Placental epithelial cell (primary cell): ENCODE measurements at places on chromosomes 13 and 19. TPM values are rescaled to one million over a fixed set of nuclear protein-coding genes. Genes with fewer than 3 reads are reported as not detected.

The ZNF296 gene
- 0.43 and 0.79 TPM in 2 replicates for total RNA-seq

The POLR1G gene
- 2.4 and 2.8 TPM in 2 replicates for total RNA-seq

The ZNF559 gene
- 7.5 and 15.3 TPM in 2 replicates for total RNA-seq

The C19orf73 gene
- 1.2 and 1.3 TPM in 2 replicates for total RNA-seq

The CYP2F1 gene
- not detected in 2 replicates for total RNA-seq

The ADPRHL1 gene
- total RNA-seq = 4.7 and 11.2 TPM in 2 replicates

The ICAM3 gene
- 5.7 and 5.9 TPM in 2 replicates for total RNA-seq

The HCST gene
- 3.1 and 3.5 TPM in 2 replicates for total RNA-seq

The FGF21 gene
- 0.39 TPM in 1 of 2 replicates, not detected in the other for total RNA-seq

The PSG7 gene
- total RNA-seq = 0.76 TPM in 1 of 2 replicates, not detected in the other

The ANGPTL8 gene
- 0.33 TPM in 1 of 2 replicates, not detected in the other for total RNA-seq

The PDE4C gene
- under 0.01 and 0.22 TPM in 2 replicates for total RNA-seq

The MIA gene
- 0.79 TPM in 1 of 2 replicates, not detected in the other for total RNA-seq

The ZNF681 gene
- total RNA-seq = 3.1 and 3.4 TPM in 2 replicates

The LRP3 gene
- 10.8 and 14.5 TPM in 2 replicates for total RNA-seq

The HSD11B1L gene
- 13.0 and 20.8 TPM in 2 replicates for total RNA-seq

The PGLYRP1 gene
- total RNA-seq = not detected in 2 replicates

The ZNF730 gene
- 2.9 and 5.1 TPM in 2 replicates for total RNA-seq

The NKG7 gene
- not detected in 2 replicates for total RNA-seq

The PRTN3 gene
- not detected in 2 replicates for total RNA-seq

The NLRP7 gene
- total RNA-seq = 0.33 TPM in 1 of 2 replicates, not detected in the other

The LAIR1 gene
- total RNA-seq = not detected in 2 replicates

The TEKTIP1 gene
- total RNA-seq = 0.22 and 0.39 TPM in 2 replicates

The MCEMP1 gene
- total RNA-seq = not detected in 2 replicates

The GPC5 gene
- 0.22 and 12.2 TPM in 2 replicates for total RNA-seq

The IL12RB1 gene
- not detected in 2 replicates for total RNA-seq

The ACER1 gene
- 0.11 TPM in 1 of 2 replicates, not detected in the other for total RNA-seq

The FCHO1 gene
- total RNA-seq = 1.6 and 2.0 TPM in 2 replicates

The CLEC17A gene
- total RNA-seq = not detected in 2 replicates

The PRX gene
- 2.4 and 9.4 TPM in 2 replicates for total RNA-seq

The NOVA2 gene
- total RNA-seq = not detected in 2 replicates

The PTH2 gene
- total RNA-seq = not detected in 2 replicates

The GSK3A gene
- 17.3 and 26.6 TPM in 2 replicates for total RNA-seq

The TPTE2 gene
- not detected in 2 replicates for total RNA-seq

The GIPC1 gene
- total RNA-seq = 203 and 316 TPM in 2 replicates

The CALR3 gene
- total RNA-seq = 0.79 TPM in 1 of 2 replicates, not detected in the other

The PCDH17 gene
- total RNA-seq = under 0.01 and 0.43 TPM in 2 replicates

The ACOD1 gene
- not detected in 2 replicates for total RNA-seq

The CBY2 gene
- total RNA-seq = not detected in 2 replicates
